Stimulated activated CD8-positive, alpha-beta memory T cell treated with anti-CD3 and anti-CD28 coated beads, Interleukin-4, amount 100 ng/mL, for 1 hour (primary cell): ENCODE measurements at places on chromosomes 5 and 9.

GRCh38 chr9:696332-697323, 144.9 kb upstream of the DMRT1 start:
- DNase-seq, result no peak

DNA sequence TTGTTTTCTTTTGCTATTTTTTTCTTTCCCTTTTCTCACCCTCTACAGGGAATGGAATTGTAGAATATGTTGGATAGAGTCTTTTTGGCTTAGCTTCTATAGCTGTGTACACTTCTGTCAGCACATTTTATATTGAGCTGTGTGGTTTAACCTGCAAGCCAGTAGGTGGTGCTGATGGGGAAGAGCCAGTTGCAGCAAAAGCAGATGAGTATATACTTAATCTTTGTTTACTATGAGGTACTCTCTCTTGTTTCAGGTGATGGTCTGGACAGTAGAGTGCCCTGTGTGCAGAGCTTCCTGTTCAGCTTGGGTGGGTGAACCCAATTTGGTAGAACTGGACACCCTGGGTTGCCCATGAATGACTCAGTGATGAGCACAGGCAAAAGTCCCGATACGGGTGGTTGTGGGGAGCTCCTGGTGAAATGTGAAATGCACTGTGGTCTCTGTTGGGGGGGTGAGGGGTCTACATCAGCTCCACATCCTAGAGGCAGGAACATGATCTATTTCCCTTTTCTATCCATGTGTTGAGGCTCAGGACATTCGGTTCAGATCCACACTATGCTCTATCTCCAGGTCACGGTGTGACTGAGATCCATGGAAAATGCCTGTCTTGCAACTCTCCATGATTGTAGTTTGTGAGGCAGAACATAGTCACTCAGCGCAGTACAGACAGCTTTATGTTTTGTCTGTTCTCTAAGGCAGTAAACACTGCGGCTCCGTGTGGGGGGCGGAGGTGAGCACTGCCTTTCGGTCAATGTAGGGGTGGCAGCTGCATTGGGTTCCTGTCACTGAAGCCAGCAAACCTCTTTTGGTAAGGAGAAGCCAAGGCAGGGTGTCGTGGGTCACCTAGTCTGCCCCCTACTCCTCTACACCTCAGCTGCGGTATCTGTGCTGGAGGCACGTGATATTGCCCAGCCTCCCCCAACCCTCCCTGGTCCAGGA, 353.2 kb downstream of the PRR16 start:
- DNase-seq, result no peak

- no peak for DNase-seq
Measured at GRCh38 chr5:148416416-148416815, 32.7 kb downstream of the FBXO38 start.

DNA sequence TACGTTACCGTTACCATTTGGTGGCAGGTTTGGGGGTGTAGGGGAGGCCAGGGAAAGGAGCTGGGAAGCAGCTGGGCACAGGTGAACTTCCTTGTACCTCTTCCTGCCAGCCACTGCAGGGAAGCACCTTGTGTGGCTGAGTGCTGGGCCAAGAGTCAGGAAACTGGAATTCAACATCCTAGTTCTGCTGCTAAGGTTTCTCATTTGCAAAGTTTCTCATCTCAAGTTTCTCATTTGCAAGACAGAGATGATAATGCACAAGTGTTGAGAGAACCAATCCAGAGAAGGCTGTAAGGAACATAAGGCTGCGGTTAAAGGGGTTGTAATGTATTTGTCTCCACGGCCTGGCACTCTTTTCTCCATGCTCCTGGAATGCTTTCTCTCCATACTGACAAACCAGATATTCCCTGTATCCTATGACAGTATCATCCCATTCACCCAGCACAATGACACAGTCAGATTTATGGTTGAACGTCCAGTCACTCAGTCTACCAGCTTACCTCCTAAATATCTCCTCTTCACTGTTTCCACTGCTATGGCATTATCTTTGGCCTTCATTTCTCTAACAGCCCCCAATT, 33.6 kb upstream of the LARP1 start:
- no peak for DNase-seq

DNA sequence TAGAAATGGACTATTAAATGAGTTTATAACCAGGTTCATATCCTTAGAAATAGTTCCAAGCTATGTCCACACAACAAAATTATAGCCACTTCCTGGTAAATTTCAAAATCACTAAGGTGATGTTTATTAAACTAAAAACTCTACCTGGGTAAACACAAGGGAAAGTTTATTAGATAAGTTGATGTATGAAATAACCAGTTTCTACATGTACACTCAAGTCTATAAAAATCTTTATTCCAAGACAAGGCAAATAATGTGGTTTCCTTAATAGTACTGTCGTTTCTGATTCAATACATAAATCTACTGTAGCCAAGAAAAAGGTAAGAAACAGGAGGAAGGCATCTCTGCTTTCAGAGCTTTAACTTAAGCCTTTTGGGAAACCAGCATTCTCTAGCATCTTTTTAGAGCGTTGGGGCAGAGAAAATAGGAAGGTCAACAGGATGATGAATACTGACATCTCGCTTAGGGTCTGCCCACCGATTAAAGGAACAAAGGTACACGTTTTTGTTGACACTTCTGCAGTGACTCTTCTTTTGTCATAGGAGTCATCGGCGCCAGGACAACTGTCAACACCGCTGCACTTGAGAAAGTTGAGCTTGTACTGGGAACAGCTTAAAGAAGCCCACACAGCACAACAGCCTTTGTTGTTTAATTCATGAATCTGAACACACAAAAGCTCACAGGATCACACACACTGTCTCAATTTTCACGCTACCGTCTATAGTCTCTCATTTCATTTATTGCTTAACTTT, 513.6 kb downstream of the SLCO4C1 start:
- DNase-seq, result no peak

- no peak for DNase-seq
Measured at GRCh38 chr5:126846744-126847455, 70.0 kb downstream of the LMNB1 start.

DNA sequence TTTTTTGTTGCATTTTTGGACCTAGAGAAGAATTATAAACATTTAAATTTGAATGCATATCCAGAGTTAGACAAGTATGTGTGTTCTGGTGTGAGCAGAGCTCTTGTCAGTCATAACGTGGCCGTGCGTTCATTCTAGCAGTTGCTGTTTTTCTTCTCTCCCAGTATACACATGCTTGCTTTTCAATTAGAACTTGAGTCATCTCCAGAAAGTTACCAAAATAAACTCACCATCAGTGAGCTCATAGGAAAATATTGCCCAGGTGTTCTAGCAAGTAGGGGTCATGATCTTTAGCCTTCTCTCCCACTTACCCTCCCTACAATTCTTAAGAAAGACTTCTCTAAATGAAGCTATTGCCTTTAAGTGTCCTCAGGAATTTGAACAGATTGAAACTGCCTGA, 247.5 kb upstream of the TUT7 start:
- DNase-seq, result no peak

- no peak for DNase-seq
Measured at GRCh38 chr5:10539687-10539998, 24.2 kb upstream of the ANKRD33B start.

DNA sequence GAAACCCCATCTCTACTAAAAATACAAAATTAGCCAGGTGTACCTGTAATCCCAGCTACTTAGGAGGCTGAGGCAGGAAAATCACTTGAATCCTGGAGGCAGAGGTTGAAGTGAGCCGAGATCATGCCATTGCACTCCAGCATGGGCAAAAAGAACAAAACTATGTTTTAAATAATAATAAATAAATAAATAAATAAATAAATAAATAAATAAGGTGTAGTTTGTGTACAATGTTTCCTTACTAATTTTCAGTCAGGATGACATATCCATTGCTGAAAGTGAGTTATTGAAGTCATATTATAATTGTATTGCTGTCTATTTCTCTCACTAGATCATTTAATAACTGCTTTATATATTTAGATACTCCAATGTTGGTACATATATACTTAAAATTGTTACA, 581.5 kb upstream of the DAB2 start:
- DNase-seq, result no peak

DNA sequence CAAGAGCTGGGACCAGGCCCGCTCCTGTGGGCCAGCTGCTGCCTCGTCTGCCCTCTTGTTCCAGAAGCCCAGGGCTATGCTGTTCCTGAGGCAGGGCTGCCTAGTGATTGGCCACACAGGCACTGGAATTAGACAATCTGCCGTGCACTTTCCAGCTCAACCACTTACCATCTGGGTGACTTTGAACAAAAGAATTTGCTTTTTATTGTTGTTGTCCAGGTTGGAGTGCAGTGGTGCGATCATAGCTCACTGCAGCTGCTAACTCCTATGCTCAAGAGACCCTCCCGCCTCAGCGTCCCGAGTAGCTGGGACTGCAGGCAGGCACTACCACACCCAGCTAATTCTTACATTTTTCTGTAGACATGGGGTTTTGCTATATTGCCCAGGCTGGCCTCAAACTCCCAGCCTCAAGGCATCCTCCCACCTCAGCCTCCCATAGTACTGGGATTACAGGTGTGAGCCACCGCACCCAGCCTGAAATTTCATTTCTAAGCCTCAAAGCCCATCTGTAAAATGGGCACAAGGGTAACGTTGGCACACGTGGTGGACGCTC, 1.2 kb upstream of the NEK6 start:
- no peak for DNase-seq

- no peak for DNase-seq
Measured at GRCh38 chr5:58405175-58405574, 54.7 kb downstream of the PLK2 start.

DNA sequence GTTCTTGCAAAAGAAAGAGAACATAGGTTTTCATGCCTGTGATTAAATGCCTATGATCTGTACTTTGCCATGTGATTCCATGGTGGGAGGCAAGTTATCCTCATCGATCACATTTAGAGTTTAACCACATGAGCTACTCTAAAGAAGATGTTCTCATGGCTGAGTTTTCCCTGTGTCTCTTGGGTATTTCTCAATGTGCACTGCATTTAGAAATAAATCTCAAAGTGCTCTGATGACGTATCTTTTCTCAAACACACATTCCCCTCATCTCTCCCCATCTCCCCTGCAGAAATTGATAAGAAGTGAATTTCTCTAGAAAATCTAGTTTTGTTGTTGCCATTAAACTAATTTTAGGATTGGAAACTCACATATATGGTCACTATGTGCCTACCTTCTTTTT, 282.2 kb downstream of the SEMA5A start:
- DNase-seq, result no peak

GRCh38 chr9:86924206-86924605, 23.1 kb downstream of the GAS1 start:
- no peak for DNase-seq

DNA sequence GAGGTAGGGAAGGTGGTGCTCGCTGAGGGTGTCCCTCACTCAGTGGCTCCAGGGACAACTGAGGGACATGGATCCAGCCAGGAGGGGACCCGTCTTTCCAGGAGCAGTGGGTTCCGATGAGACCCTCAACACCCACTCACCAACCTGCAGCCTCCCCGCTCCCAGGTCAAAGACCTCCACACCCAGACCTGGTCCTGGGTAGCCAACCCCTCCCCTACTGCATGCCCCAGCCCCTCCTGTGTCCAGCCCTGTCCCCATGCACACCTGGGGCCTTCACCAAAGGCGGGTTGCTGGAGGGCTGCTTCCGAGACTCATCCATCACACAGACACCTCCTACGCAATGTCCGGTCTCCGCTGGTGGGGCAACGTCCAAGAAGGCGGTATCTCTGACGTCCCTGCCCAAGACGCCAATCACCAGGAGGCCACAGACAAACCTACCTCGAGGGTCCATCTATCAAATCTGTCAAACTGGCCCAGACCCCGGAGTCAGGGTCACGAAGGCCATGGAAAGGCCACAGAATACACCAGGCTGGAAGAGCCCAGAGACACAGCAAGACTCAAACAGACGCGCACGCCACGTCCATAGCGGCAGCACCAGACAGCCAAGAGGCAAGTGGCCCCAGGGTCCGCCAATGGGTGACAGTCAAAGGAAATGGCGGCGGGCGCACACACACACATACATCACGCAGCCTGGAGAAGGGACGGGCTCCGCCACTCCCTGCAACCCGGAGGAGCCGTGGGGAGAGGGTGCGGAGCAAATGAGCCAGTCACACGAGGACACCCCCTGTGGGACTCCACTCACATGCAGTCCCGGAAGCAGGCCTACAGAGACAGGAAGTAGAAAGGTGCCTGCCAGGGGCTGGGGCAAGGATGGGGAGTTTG, 10.8 kb downstream of the NACC2 start:
- DNase-seq, result no peak

GRCh38 chr9:133944746-133945135, 47.4 kb downstream of the VAV2 start:
- no peak for DNase-seq

DNA sequence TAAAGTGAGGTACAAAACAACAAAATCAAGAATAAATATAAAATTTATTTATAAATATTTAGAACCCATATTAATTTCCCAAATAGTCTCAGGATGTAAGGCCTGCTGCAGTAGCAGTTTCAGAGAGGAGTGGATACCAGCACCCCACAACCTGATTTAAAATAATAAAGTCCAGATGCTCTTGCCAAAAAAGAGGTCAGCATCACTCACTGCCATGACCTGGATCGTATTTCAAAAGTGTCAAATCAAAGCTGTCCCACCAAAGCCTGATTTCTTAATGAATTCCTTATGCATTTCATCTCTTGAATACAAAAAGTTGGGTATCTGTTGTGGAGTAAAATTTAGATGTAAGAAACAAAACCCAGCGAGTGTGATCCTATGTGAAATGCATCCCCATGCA, 58.0 kb upstream of the ROR2 start:
- no peak for DNase-seq

- no peak for DNase-seq
Measured at GRCh38 chr5:39427633-39428032, 2.9 kb upstream of the DAB2 start.

GRCh38 chr9:88300556-88300955, 87.7 kb upstream of the SPIN1 start:
- DNase-seq, result no peak

DNA sequence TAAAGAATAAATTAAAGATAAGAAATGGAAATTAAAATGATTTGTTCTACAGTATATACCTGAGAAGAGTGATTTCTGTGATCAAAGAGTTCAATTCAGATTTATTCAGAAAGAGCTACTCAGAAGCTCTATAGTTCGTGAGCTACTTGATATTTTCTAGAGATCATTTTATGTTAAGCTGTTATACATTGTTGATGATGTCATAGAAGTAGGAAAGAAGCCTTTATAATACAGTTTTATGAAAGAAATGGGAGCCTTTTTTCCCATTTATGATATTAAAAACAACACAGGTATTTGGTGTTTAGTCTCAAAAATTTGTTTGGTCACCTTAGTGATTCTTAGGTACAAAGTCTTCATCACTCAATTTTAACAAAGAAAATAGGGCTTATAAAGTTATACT, 20.8 kb downstream of the RNF14 start:
- DNase-seq, result no peak

DNA sequence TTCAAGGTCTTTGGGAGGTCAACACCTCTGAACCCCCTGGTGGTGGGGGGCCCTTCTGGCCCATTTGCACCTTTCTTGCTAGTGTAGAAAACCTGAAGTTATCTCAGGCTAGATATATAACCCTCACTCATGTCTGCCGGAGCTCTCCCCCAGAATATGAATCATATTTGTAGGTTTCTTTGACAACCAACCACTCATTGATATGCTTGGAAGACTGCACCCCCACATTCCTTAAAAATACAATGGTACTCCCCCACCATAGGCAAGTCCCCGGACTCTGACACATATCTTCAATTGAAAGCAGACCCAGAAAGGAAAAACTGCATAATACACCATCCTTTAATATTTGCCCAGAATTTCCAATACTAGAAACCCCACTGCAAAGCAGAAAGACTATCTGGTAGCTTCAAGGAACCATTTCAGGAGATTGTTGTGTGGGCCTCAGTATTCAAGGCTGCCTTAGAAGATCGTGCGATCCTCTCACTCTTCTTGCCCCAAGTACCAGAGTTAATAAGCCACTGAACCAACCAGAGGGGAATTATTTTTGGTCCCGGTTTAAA, 978 bp upstream of the UBE2B start:
- DNase-seq, result no peak

GRCh38 chr5:540906-541538, 16.8 kb upstream of the SLC9A3 start:
- no peak for DNase-seq
